Activated naive CD4-positive, alpha-beta T cell treated with Interleukin-2 at 50 U/mL for 16 hours (primary cell): ENCODE measurements at places on chromosomes 4 and X.
A peak's percentile ranks its signal among the peaks of the same experiment; 100 is the strongest.

DNA sequence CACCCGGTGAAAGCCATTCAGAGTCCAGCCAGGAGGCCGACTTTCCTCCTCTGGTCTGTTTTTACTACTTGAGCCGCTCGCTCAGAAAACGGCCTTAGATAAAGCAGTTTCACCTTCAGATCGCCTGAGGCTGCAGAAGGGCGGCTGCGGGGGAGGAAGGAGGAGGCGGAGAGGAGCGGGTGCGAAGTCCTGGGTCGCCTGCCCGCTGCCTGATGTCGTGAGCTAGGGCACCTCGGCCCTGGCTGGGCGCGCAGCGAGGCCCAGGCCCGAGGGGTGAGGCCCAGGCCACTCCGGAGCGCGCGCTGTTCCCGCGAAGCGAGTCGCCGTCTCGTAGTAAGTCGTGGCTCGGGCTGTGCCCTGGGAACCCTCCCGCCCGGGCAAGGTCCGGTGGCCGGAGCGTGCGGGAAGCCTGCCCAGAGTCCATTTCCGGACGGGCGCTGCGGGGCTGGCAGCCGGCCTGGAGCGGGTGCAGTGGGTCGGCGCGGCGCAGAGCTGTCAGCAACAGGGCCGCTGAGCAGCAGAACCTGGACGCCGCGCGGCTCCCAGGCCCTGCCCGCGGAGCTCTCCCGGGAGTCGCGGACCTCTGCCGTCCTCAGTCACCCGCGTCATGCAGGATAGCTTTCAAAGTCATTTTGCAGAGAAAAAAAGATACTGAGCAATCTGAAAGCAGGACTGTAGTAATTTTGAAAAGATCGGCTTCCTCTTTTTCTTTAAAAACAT, 18.6 kb downstream of the TRIM2 start:
- DNase-seq = peak; percentile 37

DNA sequence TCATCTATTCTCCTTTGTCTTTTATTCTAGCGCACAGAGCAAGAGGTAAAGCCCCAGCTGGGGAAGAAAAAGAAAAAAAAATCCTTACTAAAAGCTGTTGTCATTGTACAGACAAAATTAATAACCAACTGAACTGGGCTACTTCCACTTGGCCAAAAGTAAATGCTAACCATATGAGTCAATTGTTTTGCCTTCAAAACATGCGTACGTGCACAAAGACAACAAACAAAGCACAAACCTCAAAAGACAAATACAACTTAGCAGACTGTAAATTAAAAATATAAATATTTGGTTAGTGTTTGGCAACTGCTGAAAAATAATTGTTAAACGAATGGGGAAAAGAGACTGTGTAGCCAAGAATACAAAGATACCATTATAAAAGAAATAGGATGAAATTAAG, 5.9 kb downstream of the EDA2R start:
- DNase-seq = no peak

- no peak for DNase-seq
Measured at GRCh38 chr4:142324572-142324971, 521.5 kb downstream of the INPP4B start.

DNA sequence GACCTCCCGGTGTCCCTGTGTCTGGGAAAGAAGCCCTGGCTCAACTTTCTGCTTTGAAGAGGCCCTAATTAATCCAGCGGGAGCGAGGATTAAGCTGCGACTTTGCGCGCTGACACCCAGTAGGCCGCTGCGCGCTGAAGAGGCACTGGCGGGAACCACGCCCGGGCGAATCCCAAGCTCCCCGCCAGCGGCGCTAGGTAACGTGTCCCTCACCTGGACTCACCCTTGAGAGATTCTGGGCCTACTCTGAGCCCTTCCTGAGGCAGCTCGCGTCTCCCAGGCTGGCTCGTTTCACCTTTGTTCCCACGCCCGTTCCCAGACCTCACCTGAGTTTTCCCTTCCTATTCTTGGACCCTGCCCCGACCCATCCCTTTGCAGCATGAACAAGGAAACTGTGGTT, 616 bp upstream of the KLHL34 start:
- DNase-seq = no peak

DNA sequence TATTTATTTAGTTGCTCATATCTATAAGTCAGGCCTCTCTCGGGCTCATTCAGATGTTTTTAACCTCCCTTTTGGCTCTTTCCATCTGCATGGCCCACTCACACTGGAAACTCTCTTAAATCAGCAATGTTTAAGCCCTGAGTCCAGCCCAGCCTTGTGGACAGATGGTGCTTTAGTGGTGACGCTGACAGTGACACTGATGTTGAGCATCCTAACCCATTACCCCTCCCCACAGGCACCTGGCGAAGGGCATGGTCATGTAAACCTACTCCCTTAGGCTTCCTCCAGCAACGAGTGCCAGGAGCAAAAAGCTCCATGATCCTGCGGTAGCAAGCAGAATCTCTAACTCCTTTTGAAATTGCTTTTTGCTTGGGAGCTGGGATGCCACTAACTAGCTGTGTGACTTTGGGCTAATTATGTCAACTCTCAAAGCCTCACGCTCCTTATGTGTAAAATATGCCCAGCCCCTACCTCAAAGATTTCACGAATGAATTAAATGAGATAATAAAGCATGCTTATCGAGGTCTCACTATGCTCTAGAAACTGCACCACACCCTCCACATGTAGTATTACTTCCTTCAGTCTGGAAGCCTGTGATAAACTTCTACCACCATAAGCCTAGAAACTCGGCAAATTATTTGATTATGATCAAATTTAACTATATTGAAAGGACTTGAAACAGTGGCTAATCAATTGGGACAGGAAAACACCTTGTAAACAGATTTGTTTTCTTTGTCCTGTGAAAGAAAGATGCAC, 569.4 kb downstream of the BCOR start:
- DNase-seq = no peak

GRCh38 chr4:89382439-89382838, 74.8 kb upstream of the GPRIN3 start:
- DNase-seq = no peak

GRCh38 chrX:129741880-129742758, 3.3 kb downstream of the XPNPEP2 start:
- DNase-seq = no peak

- no peak for DNase-seq
Measured at GRCh38 chr4:156607478-156607857, 364.1 kb downstream of the PDGFC start.

DNA sequence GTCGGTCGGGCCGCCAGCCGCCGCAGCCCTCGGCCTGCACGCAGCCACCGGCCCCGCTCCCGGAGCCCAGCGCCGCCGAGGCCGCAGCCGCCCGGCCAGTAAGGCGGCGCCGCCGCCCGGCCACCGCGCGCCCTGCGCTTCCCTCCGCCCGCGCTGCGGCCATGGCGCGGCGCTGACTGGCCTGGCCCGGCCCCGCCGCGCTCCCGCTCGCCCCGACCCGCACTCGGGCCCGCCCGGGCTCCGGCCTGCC, 213 bp downstream of the NFKB1 start:
- DNase-seq = no peak

- no peak for DNase-seq
Measured at GRCh38 chr4:101667348-101667747, 123.2 kb upstream of the BANK1 start.

- DNase-seq = no peak
Measured at GRCh38 chr4:152479428-152480026, 56.4 kb downstream of the FBXW7 start.

GRCh38 chr4:146155152-146155724, 20.3 kb upstream of the LSM6 start:
- no peak for DNase-seq

DNA sequence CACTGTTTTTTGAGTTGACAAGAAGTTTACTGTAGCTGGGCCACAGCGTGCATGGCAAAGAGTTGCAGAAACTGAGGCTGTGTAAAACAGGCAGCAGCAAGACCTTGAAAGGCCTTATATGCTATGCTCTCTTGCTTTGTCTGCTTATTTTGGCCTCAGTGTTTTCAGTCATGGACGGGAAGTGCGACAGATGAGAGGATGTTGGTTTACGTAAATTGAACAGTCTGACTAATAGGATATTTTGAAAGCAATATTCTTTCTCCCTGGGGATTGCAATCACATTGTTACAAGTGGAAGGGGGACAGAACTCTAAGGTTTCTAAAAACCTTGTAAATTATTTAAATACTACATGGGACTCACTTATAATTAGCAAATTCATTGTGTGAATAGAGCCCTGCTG, 32.2 kb upstream of the MAGEA10 start:
- DNase-seq = no peak

GRCh38 chr4:27003642-27004113, 143.0 kb downstream of the STIM2 start:
- peak; percentile 45 for DNase-seq

DNA sequence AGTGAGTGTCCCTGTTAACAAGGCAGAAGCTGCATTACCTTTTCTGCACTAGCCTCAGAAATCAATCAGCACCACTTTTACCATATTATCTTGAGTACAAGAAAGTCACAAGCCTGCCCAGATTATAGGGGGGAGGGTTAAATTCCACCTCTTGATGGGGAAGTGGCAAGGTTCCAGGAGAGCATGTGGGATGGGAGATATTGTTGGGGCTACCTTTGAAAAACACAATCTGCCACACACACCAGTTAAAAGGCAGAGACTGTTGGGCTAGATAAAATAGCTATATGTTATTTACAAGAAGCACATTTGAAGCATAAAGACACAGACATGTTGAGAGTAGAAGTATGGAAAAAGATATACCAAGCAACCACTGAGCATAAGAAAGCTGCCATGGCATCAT, 6.6 kb upstream of the AVPR2 start:
- DNase-seq = no peak

DNA sequence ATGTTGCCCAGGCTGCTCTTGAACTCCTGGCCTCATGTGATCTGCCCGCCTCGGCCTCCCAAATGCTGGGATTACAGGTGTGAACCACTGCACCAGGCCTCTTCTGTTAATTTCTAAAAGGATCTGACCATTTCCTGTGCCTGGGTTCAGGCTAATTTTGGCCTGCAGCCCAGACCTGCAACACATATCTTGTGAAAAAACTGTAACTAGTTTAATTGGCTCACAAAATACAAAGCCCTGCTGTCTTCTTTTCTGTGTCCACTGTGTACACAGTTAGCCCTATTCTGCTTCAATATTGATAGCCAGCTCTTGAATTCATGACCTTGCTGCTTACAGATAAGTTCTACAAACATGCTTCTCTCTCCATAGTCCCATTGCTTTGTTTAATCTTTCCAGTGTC, 753.5 kb downstream of the PDHA2 start:
- DNase-seq = no peak

GRCh38 chr4:142840516-142841123, 5.5 kb downstream of the INPP4B start:
- DNase-seq = no peak

DNA sequence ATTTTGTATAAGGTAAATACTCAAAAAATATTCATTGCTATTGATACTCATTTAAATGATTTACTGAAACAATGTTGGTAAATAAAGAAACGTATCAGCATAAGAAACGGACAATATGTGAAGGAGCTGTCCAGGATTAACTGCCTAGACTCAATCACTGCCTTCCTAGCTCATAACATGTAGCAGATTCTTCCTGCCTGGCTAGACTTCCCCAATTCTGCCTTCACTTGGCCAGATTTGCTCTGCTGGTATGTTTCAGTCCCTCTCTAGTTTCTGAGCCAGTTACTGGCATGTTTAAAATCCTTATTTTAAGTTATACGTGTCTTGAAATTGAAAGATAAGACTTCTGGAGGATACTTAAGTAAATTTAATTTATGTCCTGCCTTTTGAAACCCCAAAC, 740.3 kb downstream of the CENPC start:
- no peak for DNase-seq

DNA sequence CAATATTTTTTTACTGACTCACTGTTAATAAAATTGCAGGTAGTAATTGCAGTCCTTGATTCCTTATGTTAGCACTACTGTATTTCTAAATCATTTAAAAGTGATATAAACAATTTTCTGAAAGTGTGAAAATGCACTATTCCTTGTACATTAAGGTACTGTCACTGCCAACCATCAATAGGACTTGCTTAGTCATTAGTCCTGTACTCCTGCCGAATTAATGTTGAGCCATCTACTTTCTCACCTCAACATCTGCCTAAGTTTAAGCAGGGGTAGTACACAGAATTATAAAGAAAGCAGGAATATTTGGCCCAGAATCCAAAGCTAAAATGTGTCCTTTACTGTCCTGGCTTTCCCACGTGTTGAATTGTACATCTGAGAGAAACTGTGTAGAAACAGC, 87.0 kb upstream of the TRPC3 start:
- no peak for DNase-seq

DNA sequence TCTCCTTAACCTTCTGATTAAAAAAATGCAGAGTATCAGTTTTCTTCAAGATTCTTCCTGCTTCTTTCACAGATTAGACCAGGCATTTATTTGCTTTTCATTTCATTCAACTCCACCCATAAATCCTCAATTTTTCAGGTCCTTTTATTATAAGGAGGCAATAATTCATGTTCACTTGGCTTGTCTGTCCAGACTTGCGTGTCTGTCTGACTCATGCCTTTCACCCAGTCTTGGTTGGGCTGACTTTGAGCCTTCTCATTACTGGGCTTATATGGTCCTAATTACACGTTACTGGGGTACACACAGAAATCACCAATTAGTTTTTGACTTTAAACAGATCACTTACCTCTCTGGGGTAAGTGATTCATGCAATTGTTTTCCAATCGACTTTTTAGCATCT, 48.8 kb upstream of the GALNT7 start:
- DNase-seq = no peak

DNA sequence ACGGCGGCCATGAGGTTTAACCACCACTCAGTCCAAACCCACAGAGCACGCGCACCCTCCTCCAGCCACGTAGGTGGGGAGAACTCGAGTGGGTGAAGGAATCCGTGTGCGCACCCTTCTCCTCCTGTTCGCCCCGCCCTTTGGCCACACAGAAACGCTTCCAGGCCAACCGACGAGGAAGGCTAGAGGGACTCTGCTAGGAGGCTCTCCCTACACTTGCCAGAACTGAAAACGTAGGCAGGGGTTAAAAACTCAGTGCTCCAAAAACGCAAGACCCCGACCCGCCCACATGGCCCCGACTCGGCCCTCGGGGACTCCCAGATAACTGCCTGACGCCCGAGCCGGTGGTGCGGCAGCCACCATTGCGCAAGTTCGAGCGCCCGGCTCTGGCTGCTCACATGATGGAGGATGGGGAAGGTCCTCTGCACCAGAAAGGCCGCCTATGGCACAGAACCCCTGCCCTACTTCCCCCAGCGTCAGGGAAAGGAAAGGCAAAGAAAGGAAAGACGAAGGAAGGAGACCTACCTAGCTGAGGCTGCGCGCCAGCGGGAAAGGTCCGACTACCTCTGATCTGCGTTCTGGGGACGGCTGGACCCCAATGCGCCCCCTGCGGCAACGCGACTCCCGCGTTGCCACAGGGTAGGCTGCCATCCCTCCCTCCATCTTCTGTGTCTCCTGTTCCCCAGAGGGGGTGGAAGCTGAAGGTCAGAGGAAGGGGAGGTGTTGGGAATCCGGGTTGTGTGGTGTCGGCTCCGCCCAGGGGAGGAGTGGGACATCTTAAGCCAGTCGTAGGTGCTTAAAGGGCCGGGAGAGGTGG, 201.9 kb upstream of the AGTR2 start:
- DNase-seq = no peak
